Progenitor cell of endocrine pancreas (in vitro differentiated cells): ENCODE measurements at places on chromosomes 7 and 10.

DNA sequence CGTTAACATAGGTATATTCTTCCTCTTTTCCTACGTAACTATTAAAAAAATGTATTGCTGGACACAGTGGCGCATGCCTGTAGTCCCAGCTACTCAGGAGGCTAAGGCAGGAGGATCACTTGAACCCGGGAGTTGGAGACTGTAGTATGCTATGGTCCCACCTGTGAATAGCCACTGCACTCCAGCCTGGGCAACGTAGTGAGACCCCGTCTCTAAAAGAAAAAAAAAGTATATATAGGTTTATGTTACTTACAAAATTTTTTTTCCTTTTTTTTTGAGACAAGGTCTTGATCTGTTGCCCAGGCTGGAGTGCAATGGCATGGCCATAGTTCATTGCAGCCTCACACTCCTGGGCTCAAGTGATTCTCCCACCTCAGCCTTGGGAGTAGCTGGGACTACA is 5.6 kb downstream of the NUB1 start:
- H3K27ac ChIP-seq, result no peak overlapping the region
- peaks cover 12% of the 10 kb centered on the region for H3K4me1 ChIP-seq
- H3K27me3 ChIP-seq, result no peaks in the 10 kb centered on the region
- no peak overlapping the region for H3K4me3 ChIP-seq
- DNase-seq, result no peak
- H3K36me3 ChIP-seq, result peaks cover 13% of the 10 kb centered on the region

DNA sequence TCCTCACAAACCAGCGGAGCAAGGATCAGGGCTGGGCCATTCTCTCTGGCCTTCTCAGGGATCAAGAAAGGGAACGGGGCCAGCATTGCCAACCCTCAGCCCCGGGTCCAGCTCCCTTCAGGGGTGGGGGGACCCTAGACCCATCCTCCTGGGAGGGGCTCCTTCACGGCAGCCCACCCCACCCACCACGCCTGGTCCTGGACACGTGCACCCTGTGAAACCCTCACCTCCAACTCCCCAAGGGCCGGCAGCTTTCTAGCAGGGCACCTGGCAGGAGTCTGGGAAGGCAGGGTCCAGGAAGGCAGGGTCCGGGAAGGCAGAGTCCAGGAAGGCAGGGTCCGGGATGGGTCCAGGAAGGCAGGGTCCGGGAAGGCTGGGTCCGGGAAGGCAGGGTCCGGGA is 46.6 kb upstream of the ADGRA1 start:
- H3K36me3 ChIP-seq, result no peaks in the 10 kb centered on the region
- no peak overlapping the region for H3K27ac ChIP-seq
- no peak overlapping the region for H3K4me3 ChIP-seq
- no peaks in the 10 kb centered on the region for H3K4me1 ChIP-seq

GRCh38 chr10:1358860-1359625 is 302.9 kb downstream of the WDR37 start:
- H3K27me3 ChIP-seq, result peaks cover 12% of the 10 kb centered on the region
- DNase-seq, result no peak
- H3K36me3 ChIP-seq, result no peaks in the 10 kb centered on the region

DNA sequence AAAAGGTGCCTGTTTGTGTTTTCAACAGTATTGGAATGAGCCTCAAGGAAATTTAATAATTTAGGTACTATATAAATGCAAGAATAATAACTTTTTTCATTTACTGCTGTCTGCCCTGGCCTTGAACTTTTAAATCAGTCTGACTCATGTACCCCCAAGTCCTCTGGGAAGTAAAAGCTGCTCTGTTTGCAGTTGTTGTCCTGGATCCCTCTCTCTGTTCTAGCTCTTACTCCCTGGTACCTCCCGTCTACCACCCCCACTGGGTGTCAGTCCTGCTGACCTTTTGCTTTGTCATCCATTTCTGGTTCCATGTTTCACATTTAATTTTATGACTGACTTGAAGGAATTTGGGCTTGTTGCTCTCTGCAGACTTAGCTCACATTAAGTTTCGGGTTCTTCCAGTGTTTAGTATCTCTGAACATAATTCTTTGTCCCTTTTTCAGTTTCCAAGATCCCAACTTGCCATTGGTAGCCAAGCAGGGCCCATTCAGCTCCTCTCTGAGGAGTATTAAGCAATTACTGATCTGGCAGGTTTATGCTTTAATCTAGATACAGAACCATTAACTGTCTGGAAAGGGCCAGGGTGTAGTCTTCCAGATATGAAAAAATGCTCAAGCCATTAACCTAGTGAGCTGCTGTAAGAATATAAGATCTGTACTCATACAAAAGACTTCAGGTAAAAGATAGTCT is 208.7 kb upstream of the FAM3C start:
- H3K4me3 ChIP-seq, result no peak overlapping the region
- H3K36me3 ChIP-seq, result no peaks in the 10 kb centered on the region
- H3K4me1 ChIP-seq, result peaks cover 24% of the 10 kb centered on the region
- DNase-seq, result no peak

DNA sequence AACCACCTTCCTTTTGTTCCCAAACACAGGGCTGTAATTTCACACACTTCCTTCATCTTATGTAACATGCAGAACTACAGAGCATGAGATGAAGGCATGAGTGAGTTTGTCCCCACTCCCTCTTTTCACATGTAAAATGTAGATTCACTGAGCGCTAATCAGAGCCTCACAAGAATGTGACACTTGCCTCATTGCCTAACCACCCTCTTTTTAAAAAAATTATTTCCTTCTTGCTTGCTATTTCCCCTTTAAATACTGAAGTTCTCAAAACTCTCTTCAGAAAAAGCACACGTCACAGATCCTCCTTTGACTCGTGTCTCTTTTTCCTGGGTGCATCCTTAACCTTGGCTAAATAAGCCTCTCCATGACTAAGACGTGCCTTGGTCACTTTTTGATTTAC is 121.2 kb upstream of the TARP start:
- H3K4me3 ChIP-seq, result no peak overlapping the region
- DNase-seq, result no peak
- no peaks in the 10 kb centered on the region for H3K36me3 ChIP-seq
- H3K27ac ChIP-seq, result no peak overlapping the region
- peaks cover 5% of the 10 kb centered on the region for H3K4me1 ChIP-seq
